Activated T-cell treated with anti-CD3 and anti-CD28 coated beads for 1 hour (primary cell): ENCODE measurements at places on chromosomes 5 and 9.
A peak's percentile ranks its signal among the peaks of the same experiment; 100 is the strongest.

DNA sequence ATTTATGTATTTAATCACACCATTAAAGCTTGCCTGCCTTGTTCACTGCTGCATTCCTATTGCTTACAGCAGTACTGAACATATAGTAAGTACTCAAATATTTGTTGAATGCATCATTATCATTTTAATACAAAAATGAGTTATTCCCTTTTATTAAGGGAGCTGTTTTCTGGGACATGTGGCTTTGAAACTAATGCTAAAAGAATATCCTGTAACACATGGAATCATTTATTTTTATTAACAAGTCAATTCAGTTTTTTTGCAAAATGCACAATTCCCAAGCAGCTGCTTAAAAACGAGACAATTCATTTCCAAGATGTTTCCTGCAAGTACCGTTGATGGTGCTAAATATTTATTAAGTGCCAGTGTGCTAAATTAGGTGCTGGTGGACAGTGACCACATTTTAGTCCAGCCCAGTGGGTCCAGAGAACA is 148.3 kb upstream of the NR3C1 start:
- no peak for DNase-seq

DNA sequence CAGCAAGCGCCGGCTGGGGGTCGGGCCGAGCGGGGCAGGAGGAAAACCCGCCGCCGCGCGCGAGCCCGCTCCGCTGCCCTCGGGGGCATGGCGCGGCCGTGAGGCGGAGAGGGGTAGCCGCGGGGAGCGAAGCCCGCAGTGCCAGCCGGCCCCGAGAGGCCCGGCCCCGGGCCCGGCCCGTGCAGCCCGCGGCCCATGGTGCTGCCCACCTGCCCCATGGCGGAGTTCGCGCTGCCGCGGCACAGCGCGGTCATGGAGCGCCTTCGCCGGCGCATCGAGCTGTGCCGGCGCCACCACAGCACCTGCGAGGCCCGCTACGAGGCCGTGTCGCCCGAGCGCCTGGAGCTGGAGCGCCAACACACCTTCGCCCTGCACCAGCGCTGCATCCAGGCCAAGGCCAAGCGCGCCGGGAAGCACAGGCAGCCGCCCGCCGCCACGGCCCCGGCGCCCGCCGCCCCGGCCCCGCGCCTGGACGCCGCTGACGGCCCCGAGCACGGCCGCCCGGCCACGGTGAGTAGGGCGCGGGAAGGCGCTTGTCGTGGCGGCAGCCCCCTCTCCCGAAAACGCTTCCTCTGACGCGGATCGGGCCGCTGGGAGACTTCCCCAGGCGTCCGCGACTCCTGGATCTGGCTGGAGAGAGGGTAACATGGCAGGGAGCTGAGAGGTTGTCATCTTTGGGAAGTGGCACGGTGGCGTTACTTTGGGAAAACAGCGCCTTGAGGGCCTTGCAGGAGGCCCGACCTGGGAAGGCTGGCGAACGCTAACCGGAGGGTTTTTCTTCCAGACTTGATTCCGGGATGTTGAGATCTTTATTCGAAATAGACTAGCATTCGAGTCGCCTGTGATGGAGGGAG is 523 bp downstream of the MAML1 start:
- peak; percentile 6 for DNase-seq

- no peak for DNase-seq
Observed at GRCh38 chr9:12997009-12997408, 222.2 kb downstream of the LURAP1L start.

- DNase-seq, result no peak
Observed at GRCh38 chr9:99349870-99350269, 127.8 kb downstream of the SEC61B start.

DNA sequence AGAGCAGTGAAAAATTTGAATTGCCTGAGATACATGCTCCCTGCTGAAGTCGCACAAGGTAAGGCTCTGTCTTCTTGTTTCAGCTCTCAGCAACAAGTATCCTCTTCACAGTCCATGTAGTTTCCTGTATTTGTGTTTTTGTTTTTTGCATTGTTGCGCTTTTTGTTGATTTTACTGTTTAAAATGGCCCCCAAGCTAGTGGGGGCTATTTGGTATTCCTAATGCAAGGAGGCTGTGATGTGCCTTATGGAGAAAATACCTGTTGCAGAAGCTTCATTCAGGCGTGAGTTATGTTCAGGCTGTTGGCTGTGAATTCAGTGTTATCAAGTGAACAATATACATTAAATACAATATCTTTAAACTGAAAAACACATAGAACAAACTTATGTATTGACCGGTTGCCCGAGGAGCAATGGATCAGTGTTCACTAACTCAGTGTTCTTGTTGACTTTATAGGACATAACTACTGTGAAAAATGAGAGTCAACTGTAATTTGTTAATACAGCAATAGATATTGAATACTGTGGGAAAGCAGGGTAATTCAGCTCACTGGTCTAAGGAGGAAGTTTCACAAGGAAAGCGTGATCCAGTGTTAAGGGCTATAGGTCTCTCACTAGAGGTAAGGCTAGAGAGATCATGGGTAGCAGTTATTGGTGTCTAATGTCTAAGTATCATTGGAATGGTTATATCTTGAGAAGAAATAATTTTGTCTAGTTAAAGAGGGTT is 150.5 kb downstream of the GCNT1 start:
- no peak for DNase-seq

DNA sequence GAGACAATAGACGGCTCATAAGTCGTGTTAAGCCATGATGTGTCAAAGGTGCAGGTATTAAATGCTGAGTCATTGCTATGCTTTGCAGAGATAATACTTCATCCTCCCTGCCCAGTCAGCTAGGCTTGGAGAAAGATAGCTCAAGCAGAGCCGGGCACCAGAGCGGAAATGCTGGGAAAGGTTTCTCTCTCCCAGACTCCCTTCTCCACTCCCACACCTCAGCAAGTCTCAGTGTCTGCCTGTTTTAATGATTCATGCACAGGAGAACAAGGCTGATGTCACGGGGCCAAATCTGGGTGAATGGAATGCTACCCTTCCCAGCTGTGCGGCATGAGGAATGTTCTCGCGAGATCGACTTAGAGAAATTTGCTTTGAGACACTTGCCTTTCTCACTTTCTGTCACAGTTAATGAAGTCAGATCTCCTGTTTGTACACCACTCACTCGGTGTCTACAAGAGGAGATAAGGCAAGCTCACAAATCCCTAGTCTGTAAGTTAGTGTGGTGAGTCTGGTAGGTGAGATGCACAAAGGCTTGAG is 204.4 kb downstream of the EFNA5 start:
- no peak for DNase-seq

DNA sequence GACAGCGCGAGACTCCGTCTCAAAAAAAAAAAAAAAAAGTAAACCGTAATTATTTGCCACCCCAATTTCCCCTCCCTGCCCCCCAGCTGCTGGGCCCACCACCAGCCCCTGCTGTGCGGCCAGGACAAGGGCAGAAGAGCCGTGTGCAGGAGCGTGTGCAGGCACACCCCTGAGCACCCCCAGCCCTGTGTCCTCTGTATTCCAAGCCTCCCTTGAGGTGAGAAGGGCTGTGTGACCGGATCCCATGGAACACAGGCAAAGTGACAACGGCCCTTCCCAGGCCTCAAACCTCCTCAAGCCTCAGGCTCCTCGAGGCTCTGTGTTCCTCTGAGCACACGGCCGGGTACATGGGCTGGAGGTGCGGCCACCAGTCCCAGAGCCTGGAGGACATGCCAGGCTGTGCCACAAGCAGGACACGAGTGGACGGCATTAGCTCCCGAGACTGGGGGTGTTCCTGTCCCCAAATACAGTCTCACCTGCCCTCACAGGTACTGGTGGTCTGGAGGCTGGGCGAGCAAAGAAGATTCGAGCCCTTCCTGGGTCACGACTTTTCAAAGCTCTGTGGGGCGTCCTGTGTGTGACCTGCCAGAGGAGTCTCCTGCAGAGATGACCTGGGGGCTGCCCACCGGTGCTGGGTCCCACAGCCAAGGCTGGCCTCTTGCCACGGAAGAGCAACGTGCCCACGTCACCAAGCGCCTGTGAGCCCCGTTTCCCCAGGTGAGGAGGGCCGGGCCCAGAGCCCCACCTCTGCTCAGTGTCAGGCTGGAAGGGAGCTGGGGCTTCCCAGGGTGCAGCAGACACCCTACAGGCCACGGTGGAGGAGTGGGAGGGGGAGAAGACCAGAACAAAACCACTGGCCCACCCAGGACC is 47.1 kb upstream of the SIMC1 start:
- DNase-seq, result no peak

- no peak for DNase-seq
Observed at GRCh38 chr5:115641948-115642347, 16.1 kb upstream of the TMED7 start.

DNA sequence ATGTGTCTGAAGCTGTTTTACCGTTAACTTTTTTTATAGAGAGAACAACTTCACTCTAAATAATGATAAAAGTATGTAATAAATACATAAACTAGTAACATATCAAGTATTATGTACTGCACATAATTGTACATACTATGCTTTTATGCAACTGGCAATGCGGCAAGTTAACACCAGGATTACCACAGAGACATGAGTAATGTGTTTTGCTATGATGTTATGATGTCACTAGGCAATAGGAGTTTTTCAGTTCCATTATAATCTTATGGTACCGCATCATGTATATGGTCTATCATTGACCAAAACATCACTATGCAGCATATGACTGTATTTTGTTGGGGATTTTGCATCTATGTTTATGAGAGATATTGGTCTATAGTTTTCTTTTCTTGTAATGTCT is 326.4 kb upstream of the TARS1 start:
- no peak for DNase-seq

DNA sequence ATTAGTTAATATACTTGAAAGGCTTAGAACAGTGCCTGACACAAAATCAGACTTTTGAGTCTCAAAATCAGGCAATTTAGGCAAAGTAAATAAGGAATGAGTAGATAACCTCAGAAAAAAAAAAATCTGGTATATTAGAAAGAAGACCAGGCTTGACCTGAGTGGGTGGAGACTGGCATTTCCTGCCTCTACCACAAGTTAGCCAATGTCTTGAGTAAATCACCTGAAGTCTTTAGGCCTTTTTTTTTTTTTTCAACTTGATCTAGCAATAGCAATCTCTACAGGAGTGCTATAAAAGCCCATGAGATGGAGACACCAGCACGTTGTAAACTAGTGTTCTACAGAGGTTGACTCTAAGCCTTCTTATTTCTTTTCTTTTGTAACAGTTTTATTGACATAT is 104.2 kb upstream of the RASEF start:
- no peak for DNase-seq

DNA sequence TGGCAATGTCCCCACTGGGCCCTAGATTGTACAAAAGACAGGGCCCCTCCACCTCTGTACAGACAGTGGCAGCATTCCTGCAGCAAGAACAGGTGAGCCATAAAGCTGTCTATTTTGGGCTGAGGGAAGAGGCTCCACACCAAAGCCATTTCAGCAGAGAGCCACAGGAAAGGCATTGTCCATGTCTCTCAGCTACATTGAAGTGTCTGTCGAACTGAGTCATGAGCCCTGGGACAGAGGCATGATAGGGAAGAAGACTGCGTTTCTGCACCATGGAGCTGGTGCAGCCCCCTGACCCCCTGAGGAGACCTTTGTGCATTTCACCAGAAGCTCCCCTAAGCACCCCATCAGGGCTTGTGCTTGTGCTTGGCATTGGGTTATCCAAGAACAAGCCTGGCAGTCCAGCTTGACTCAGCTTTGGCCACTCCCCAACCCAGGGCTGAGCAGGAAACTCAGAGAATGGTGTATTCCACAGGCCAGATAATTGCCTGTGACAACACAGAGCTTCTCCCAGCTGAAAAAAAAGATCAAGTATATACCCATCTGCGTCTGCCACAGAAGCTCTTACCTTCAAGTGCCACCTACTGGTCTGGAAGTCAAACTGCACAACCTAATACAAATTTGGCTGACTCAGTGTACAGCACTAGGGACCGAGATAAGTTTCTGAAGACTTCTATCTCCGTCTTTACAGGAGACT is 5.9 kb upstream of the FRMD3 start:
- DNase-seq, result no peak

DNA sequence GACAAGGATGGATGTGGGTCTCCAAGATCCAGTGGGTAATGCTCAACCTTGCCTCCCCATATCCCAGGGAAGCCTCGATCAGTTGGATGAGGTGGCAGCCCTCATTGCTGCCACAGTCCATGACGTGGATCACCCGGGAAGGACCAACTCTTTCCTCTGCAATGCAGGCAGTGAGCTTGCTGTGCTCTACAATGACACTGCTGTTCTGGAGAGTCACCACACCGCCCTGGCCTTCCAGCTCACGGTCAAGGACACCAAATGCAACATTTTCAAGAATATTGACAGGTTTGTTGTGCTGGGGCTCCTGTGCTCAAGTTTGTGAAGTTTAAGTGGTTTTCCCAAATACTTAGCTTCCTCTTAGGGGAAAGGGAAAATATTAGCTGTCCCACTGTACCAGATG is 74.0 kb downstream of the WDR41 start:
- DNase-seq, result no peak

- no peak for DNase-seq
Observed at GRCh38 chr5:57696389-57696769, 213.8 kb upstream of the ACTBL2 start.

- DNase-seq, result no peak
Observed at GRCh38 chr9:132055756-132056155, 23.9 kb downstream of the MED27 start.

GRCh38 chr9:727767-728166 is 113.7 kb upstream of the DMRT1 start:
- no peak for DNase-seq

DNA sequence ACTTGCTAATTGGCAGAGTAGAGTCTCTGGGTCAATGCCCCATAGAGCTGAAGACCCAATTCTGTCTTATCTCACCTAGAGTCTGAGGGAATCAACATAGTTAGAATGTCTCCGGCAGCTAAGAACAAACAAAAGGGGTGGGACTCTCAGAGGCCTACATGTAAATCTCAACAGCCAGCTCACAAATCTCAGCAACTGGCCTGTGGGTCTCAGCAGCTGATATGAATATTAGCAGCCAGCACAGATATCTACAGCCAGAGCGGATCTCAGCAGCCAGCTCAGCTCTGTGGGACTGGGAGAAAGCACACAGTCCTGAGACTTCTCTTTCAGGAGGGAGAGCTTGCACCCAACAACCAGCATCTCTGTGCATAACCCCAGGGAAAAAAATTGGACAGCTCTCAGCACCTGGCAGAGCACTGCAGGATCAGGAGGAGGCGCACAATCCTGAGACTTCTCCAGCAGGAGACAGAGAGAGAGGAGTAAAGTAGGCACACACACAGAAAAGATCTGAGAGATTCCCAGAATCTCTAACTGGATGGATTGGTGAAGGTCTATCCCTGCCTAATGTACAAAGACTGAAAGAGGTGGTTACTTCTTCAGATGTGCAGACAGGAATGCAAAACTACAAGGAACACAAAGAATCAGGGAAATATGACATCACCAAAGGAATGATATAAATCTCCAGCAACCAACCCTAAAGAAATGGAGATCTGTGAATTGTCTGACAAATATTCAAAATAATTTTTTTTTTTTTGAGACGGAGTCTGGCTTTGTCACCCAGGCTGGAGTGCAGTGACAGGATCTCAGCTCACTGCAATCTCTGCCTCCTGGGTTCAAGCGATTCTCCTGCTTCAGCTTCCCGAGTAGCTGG is 29.2 kb downstream of the KLF4 start:
- DNase-seq, result no peak

DNA sequence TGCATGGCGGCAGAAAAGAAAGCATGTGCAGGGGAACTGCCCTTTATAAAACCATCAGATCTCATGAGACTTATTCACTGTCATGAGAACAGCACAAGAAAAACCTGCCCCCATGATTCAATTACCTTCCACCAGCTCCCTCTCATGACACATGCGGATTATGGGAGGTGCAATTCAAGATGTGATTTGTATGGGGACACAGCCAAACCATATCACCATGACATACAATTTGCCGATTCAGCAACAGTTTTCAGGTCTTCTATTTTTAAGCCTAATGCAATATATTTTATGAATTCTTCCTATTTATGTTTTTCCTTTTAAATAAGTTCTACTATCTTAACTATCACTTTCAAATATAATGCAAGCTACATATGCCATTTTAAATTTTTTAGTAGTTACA is 90.8 kb upstream of the CCDC152 start:
- no peak for DNase-seq
